Cardiac muscle cell (in vitro differentiated cells and primary cell): ENCODE measurements at places on chromosomes 1 and 21. TPM values are rescaled to one million over a fixed set of nuclear protein-coding genes. Genes with fewer than 3 reads are reported as not detected.

DNA sequence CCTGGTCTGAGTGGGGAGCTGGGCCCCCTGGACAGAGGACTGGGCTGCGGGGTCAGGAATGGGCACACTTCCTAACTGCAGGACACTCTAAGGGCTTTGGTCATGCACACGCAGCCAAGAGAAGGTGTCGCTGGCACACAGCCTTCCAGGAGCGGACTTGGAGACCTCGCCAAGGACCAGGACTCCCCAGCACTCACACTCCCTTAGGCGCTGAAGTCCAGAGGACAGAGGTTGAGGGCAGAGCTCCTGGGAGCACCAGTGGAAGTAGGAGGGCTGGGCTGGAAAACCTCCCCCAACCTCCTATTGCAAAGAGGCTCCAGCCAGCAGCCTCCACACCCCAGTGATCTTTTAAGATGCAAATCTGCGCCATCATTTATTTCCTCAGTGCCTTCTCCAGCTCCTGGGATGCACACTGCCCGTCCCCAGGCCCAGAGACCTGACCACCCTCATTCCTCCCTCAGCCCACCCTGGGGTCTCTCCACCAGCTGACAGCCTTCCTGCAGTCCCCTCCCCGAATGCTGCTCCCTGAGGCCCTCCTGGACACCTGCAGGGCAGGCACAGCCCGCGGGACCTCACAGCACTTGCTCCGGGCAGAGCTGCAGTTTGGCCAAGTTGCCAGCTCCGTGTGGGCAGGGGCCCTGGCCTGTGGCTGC lies 3.0 kb downstream of the TSPEAR start:
- no peak overlapping the region for H3K27ac ChIP-seq
- H3K36me3 ChIP-seq, result no peaks in the 10 kb centered on the region

- peaks cover 7% of the 10 kb centered on the region for H3K4me1 ChIP-seq
- H3K27ac ChIP-seq, result peak within 1 kb of the TSS; percentile 70
- DNase-seq, result peak; percentile 91
- peak within 1 kb of the TSS; percentile 82 for H3K4me3 ChIP-seq
Observed at GRCh38 chr1:196608390-196609369, at the start of gene KCNT2. Gene KCNT2 (minus strand): TSS chr1:196608440. CDS start chr1:196608309, 131 bp downstream.

The SLC44A5 gene
- total RNA-seq, result 5.6 and 11.1 TPM in 2 replicates

DNA sequence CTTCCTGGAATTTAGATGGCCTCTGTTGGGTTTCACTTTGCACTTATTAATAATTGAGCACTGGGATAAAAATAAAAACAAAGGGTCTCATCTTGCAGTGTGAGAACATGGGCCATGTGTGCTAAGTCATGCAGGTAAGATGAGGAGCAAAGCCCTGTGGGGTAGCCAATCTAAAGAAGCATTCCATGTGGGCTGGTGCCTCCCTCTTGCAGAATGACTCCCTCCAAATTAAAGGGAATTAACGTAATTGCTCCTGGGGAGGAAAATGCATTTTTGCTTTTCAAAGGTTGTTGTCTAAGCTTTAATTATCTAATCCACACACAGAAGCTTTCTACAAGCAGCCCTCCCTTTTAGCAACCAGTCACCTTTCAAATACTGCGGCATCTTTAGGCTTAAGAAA lies 69.8 kb downstream of the CDC14A start:
- H3K27me3 ChIP-seq, result no peaks in the 10 kb centered on the region
- no peaks in the 10 kb centered on the region for H3K36me3 ChIP-seq
- DNase-seq, result no peak
- no peak overlapping the region for H3K27ac ChIP-seq

The GBP6 gene
- 0.69 TPM in 1 of 2 replicates, not detected in the other for total RNA-seq

DNA sequence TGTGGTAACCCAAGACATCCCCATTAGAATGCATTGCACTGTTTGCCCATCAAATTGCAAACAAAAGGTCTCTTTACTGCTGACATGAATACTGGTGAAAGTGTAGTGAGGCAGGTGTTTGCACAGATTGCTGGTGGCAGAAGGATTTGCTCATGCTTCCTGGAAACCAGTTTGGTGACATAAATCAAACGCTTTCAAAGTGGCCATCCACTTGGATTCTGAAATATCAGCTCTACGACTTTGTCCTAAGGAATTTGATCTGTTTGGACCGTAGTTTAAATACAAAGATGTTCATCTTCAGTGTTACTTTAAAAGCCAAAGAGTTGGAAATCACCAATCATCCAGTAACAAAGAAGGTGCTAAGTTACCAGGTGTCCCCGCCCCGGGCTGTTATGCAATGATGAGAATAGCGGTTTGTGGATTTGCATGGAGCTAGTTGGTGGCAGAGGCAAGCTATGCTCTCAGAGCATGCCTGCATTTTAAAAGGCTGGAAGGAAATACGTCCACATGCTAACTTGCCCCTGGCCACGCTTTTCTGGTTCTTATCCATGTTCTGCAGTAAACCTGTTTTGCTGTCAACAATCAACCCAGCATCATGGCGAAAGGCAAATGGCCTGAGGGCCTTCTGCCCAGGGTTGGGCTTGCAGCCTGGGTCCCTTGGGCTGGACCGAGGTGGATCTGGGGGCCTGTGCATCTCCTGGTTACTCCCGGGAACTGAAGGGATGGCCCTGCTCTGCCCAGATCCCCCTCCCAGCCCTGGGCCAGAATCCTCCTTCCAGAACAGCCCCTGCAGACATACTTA lies 49.2 kb downstream of the UMODL1 start:
- H3K36me3 ChIP-seq, result no peaks in the 10 kb centered on the region
- H3K4me3 ChIP-seq, result no peak overlapping the region
- DNase-seq, result no peak
- H3K27me3 ChIP-seq, result peaks cover 9% of the 10 kb centered on the region

The SAMSN1 gene
- total RNA-seq, result 0.11 and 0.42 TPM in 2 replicates

DNA sequence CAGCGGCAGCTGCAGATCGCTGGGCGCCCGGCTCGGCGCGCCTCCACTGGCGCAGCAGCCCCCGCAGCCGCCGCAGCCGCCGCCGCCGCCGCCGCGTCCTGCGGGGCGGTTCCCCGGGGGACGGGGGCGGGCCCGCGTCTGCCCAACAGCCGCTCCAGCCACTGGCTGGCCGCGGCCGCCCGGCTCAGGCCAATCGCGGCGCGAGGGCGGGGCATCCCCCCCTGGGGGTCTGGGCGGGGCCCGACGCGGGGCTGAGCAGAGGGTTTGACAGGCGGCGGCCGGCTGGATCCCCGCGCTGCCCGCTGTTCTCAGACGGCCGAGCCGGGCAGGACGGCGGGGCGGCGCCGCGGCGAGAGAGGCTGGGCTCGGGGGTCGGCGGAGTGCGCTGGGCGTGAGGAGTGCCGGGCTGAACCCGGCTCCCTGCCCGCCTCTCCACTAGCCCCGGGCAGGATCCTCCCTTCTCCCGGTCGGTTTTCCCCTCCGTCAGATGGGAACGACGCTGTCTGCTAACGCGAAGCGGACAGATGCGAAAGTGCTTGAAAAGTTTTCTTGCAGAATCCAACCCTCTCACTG lies at the start of gene GLIS1:
Gene GLIS1, minus strand, starts transcription at position 56 of the 573 bp plus-strand sequence. CDS start 1,100 bp downstream, outside the sequence.
- no peaks in the 10 kb centered on the region for H3K36me3 ChIP-seq
- peak within 1 kb of the TSS; percentile 53 for H3K4me3 ChIP-seq
- no peak within 1 kb of the TSS for H3K27ac ChIP-seq
- H3K4me1 ChIP-seq, result peaks cover 5% of the 10 kb centered on the region

- no peaks in the 10 kb centered on the region for H3K27me3 ChIP-seq
- H3K4me3 ChIP-seq, result no peak overlapping the region
Observed at GRCh38 chr1:168640836-168641235, 64.4 kb downstream of the XCL1 start.

The OR2L13 gene
- total RNA-seq, result not detected in 2 replicates

The PGBD5 gene
- total RNA-seq, result 0.32 and 1.2 TPM in 2 replicates

GRCh38 chr21:43278359-43278758 lies 109.6 kb downstream of the CRYAA start:
- no peak overlapping the region for H3K4me3 ChIP-seq
- no peaks in the 10 kb centered on the region for H3K27me3 ChIP-seq
- peaks cover 6% of the 10 kb centered on the region for H3K4me1 ChIP-seq
- no peaks in the 10 kb centered on the region for H3K36me3 ChIP-seq
- DNase-seq, result no peak

DNA sequence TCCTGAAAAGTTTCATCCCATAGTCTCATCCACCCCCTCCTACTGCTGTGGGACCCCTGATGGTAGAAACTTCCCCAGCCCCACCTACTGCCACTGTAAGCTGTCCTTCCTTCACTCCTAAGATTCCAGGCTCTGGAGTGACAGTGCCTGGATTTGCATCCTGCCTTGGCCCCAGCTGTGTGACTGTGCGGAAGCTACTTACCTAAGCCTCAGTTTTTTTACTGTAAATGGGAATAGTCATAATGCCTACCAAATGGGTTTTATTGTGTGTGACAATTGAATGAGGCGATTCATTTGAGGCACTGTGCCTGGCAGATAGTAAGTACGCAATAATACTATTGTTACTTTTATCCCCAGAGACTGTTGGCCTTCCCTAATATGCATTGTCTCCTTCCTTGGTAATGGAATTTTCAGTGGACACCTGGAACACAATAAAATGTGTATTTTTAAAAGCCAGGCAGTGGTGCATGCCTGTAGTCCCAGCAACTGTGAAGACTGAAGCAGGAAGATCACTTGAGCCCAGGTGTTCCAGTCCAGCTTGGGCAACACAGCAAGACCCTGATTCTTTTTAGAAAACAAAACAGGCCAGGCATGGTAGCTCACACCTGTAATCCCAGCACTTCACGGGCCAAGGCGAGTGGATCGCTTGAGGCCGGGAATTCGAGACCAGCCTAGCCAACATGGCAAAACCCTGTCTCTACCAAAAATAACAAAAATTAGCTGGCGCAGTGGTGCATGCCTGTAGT lies 55.0 kb upstream of the ZNF326 start:
- H3K27ac ChIP-seq, result no peak overlapping the region
- no peak overlapping the region for H3K4me3 ChIP-seq
- DNase-seq, result no peak

GRCh38 chr1:27299385-27300271 lies 22.3 kb upstream of the TMEM222 start:
- H3K4me3 ChIP-seq, result no peak overlapping the region
- no peaks in the 10 kb centered on the region for H3K27me3 ChIP-seq

- H3K4me1 ChIP-seq, result no peaks in the 10 kb centered on the region
- no peaks in the 10 kb centered on the region for H3K27me3 ChIP-seq
- no peak overlapping the region for H3K27ac ChIP-seq
- no peaks in the 10 kb centered on the region for H3K36me3 ChIP-seq
- no peak for DNase-seq
Observed at GRCh38 chr1:209561532-209561931, 22.0 kb upstream of the CAMK1G start.

GRCh38 chr1:169098380-169098779 lies 8.1 kb upstream of the ATP1B1 start:
- no peaks in the 10 kb centered on the region for H3K27me3 ChIP-seq
- no peak overlapping the region for H3K27ac ChIP-seq
- no peaks in the 10 kb centered on the region for H3K36me3 ChIP-seq

DNA sequence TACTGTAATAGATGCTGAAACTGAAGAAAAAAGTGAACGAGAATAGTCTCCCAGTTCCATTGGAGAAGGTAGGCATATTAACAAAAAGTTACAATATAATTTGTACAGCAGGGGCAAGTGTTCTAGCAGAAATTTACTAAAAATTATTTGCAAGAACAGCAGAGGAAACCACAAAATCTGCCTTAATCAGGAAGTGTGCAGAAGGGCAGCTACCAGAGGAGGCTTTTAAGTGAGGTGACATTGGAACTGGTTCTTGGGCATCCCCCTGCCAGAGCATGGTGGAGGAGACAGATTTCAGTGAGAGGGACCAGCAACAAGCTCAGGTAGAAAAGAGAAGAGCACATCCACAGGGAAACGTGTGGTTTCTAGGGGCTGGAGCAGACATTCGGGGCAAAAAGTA lies 279.3 kb upstream of the CAMK1G start:
- no peak overlapping the region for H3K27ac ChIP-seq
- H3K4me3 ChIP-seq, result no peak overlapping the region
- no peaks in the 10 kb centered on the region for H3K36me3 ChIP-seq

The FLVCR1 gene
- total RNA-seq, result 9.8 and 11.7 TPM in 2 replicates

DNA sequence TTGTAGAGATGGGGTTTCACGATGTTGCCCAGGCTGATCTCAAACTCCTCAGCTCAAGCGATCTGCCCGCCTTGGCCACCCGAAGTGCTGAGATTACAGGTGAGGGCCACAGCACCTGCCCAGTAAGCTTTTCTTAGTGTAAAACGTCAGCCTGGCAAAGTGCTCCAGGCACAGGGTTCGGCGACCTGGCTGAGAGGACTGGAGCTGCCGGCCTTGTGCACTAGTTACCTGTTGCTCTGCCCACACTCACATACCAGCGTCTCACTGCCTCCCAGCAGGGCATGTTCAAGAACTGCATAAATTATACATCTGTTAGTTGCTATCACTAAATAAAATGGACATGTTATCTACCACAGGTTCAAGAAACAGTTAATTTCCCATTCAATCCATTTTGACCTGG lies 55.2 kb downstream of the DEGS1 start:
- H3K27ac ChIP-seq, result no peak overlapping the region
- no peaks in the 10 kb centered on the region for H3K4me1 ChIP-seq
- no peak for DNase-seq
- H3K27me3 ChIP-seq, result no peaks in the 10 kb centered on the region
- peaks cover 12% of the 10 kb centered on the region for H3K36me3 ChIP-seq
- H3K4me3 ChIP-seq, result no peak overlapping the region

DNA sequence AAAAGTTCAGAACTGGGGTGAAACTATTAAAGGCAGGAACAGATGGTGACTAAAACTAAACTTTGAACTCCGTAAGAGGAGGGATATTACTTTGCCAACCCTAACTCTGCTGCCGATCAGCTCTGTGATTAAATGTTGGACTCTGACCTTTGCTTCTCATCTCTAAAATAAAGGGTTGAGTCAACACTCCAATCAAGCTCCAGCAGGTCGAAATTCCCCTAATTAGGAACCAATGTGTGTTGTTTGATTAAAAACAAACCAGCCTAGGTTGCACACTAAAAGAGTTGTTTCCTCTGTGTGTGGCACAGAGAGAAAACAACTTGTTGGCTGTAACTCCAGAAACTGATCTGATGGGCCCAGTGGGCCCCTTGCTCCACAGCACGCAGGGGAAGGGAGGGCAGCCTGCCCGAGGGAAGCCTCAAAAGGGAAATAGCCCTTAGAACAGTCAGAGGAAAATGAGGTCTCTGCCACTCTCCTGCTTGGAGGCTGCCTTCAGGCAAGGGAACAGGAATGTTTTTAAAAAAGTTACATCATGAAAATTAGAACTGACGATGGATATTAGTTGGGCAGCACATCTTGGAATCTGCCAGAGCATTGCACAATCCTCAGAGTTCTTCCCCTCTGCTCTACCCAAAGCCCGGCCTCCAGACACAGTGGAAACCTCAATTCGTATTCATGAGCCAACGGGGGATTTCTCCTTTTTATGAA lies 69.3 kb downstream of the KCTD3 start:
- H3K4me3 ChIP-seq, result no peak overlapping the region
- no peaks in the 10 kb centered on the region for H3K36me3 ChIP-seq
- no peak overlapping the region for H3K27ac ChIP-seq
- peak; percentile 80 for DNase-seq

DNA sequence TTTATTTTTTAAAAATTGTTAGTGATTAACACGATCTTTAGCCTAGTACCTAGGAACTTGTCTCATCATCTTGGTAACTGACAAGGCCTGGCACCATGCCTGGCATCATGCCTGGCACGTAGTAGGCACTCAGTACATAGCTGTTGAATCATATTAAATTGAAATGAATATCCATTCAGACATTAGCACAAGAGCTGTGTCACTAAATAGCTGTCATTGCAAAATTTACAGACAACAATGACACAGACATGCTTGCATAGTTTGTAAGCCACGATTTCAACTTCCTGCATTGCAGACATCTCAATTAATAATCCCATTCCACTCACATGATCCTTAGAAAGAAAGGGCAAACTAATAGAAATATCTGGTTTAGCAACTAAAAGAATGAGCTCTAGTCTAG lies 15.4 kb upstream of the PHACTR4 start:
- no peaks in the 10 kb centered on the region for H3K27me3 ChIP-seq
- H3K4me1 ChIP-seq, result peaks cover 6% of the 10 kb centered on the region
- H3K4me3 ChIP-seq, result no peak overlapping the region
- H3K36me3 ChIP-seq, result no peaks in the 10 kb centered on the region

The DCAF8 gene
- total RNA-seq, result 122 and 210 TPM in 2 replicates
